ENCODE measurements at places on chromosomes 7 and 10.
A peak's percentile ranks its signal among the peaks of the same experiment; 100 is the strongest.

DNA sequence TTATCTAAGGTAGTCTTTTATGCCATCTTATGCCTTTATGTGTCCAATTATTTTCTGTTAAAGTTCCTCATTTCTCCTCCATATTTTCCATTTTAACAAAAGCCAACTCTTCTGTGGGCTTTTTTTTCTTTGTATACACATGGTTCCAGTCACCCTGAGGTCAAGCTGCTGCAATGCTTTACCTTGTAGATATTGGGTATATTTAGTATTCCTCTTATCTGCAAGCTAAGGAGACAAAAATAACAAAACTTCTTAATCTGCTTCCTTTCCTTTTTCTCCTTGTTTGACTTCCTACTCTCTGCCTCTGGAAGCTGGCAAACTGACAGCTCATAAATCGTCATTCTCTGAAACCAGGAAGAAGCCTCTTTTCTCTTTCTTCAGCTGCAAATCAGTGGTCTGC is 885.0 kb upstream of the LRRN3 start:
- DNase-seq = no peak

DNA sequence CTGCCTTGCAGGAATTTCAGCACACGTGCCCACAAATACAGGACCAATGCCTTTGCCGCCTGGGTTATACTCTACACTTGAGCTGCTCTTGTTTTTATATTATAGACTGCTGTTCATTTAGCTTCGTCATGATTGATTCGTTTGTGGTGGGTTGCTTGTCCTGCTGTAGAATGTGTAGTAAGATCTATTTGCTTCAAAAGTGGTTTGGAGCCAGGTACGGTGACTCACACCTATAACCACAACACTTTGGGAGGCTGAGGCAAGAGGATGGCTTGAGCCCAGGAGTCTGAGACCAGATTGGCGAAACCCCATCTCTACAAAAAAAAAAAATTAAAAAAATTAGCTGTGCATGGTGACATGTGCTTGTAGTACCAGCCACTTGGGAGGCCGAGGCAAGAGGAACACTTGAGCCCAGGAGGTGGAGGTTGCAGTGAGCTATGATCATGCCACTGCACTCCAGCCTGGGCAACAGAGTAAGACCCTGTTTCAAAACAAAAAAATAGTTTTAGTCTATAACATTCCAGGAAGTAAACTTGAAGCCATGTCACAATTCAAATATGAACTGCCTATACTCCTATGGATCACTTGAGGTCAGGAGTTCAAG is 9.0 kb upstream of the RHBDD2 start:
- DNase-seq = no peak

GRCh38 chr10:113704637-113705343 is 25.1 kb downstream of the CASP7 start:
- peak; percentile 25 for DNase-seq

DNA sequence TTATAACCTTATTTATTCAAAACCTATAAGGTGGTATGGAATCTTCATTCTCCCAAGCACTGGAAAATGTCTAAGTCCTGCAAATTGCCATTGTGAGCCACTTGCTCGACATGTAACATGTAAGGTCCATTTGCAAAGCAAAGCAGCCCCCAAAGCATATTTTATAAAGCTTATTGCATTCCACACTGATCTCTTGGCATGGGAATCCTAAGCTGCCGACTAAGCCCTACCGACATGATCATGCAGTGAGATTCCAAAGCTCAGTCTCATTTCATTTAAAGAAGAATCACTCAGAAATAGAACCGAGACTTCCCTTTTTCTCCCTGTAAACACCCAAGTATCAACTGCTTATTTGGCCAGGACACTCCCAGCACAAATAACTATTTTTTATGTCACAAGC is 333.4 kb upstream of the MYO3A start:
- DNase-seq = no peak

DNA sequence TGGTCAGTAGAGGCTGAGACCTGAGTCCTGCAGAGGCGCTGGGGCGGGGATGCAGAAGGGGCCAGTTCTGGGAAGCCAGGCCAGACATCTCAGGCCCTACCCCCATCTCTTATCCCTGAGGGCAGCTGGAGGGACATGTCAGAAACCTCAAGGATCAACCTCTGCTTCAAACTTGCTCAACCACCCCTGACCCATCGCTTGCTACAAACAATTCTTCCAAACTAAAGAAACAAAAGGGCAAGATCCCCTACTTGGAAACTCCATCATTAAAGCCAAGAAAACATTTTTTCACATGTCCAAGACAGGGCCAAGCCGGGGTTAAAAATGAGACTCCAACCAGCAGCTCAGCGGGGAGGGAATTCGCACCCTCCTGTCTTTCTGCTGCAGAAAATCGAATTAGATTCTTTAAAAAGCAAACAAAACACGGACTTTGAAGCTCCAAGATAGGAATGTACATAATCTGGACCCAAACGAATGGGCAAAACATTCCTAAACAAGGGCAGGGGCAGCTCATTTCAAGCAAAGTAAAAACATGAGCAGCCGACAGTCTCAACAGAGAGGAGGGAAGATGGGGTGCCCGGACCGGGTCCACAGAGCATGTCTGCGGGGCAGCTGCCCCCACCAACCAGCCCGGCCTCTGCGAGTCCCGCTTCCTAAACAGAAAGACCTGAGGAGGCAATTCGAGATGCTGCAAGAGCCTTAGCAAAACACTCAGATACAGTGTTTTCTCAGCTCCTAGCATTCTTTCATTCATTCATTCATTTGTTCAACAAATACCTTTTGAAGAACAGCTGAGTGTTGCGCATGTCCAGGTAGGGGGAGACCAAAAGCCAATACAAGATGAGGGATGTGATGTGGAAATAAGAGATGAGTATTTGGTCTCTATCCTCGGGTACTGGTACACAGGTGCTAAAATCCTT is 44.8 kb downstream of the CHST15 start:
- no peak for DNase-seq

GRCh38 chr7:121267612-121268011 is 61.2 kb upstream of the WNT16 start:
- DNase-seq = no peak

DNA sequence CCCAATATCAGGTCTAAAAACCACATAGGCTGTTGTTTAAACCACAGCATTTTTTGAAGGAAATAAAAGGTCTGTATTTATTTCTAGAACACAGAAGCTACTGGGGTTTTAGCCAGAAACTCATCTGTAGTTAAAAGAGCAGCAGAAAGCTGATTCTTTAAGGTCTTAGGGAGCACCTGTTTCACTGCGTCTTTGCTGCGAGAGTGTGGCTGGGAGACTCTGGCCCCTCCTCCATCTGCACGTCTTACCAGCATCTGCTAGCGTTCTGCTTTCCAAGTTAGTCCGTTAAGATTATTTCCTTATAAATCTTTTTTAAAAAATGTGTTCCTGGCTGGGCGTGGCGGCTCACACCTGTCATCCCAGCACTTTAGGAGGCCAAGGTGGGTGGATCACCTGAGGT is 95.9 kb downstream of the ADARB2 start:
- no peak for DNase-seq

GRCh38 chr10:4595719-4596319 is 230.2 kb upstream of the AKR1E2 start:
- DNase-seq = no peak

GRCh38 chr10:109374215-109374614 is 549.1 kb downstream of the XPNPEP1 start:
- no peak for DNase-seq

- no peak for DNase-seq
Observed at GRCh38 chr10:69047111-69047832, 40.6 kb upstream of the SRGN start.

GRCh38 chr10:122282909-122283308 is 11.8 kb downstream of the BTBD16 start:
- DNase-seq = no peak

GRCh38 chr10:122514045-122514840 is 46.3 kb upstream of the DMBT1 start:
- no peak for DNase-seq

DNA sequence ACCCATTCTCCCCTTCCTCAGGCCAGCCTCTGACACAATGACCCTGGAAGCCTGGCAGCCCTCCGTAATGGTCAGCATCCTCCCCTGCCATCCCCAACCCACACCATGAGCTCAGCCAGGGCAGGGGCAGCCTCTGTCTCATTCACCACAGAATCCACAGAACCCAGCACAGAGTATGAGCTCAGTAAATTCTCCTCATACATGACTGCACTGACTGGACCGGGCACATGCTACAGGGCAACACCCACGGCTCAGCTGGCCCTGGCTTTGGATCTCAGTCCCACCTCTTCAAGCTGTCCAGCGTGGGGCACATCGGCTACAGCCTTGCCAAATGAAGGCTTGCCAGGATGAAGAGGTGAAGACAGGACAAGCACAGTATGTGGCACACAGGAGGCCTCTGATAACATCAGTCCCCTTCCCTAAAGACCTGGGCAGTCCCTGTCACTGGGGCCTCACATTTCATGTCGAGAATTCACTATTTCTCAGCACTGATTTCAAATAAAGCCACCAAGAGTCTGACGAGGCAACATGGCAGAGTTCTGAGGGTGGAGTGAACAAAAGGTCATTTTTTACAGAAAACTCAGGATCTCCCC is 7.9 kb downstream of the GPRIN2 start:
- no peak for DNase-seq

- no peak for DNase-seq
Observed at GRCh38 chr7:365593-365992, 75.6 kb downstream of the FOXL3 start.

GRCh38 chr10:78264361-78264760 is 230.7 kb downstream of the RPS24 start:
- DNase-seq = no peak

DNA sequence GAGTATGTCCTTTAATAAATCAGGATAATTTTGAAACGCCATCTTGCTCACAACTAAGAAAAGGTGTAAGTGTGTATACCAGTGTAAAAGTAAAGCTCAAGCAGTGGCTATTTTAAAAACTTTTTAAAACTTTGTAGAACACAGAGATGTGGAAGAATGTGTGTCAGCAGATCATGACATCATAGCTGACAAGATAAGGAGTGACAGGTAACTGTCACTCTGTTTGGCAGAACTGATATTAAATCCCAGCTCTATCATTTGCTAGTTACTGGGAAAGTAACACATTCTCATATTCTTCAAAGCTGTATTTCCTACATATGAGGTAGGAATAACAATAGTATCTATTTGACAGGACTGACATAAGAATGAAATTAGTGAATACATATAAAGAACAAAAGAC is 63.9 kb upstream of the RNF148 start:
- DNase-seq = no peak

DNA sequence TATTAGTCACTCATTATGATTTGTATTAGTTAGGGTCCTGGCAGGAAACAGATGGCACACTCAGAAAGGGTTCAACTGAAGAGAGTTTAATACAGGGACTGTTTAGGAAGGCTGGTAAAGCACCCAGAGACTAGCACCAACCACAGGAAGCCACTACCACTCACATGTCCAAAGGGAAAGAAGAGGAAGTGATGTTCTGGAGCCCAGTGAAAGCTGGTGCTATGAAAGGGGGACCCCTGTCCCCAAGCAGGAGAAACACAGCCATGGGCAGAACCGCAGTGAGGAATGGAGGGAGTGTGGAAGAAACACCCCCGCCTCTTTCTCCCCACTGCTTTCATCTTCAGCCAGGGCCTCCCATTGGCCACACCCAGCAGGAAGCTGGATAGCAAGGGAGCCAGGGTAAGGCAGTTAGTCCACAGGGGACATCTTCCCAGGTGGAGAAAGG is 3.2 kb upstream of the VSIR start:
- no peak for DNase-seq

DNA sequence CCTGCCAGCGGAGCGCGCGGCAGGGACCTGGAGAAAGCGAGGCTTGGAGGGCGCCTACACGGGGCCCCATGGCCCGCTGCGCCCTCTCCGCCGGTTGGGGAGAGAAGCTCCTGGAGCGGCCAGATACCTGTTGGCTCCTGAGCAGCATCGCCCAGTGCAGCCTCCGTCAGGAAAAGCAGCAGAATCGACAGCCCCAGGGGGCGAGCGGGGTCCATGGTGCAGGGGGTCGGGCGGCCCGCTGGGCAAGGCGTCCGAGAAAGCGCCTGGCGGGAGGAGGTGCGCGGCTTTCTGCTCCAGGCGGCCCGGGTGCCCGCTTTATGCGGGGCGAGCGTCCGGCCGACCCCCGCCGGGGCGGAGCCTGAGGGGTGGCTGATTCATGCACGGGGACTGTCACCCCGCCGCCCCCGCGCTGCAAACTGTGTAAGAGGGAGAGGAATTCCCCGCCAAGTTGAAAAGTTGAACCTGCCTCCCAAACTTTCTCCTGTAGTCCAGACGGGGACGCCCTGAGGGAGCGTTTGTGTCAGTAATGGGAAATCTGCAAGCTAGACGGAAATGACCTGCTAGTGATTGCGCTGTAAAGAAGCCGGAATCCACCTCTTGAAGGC is at the start of gene TFPI2:
TSS of gene TFPI2 (minus strand) at position 290 of the 605 bp plus-strand sequence. CDS start at position 215, 75 bp downstream.
- no peak for DNase-seq

DNA sequence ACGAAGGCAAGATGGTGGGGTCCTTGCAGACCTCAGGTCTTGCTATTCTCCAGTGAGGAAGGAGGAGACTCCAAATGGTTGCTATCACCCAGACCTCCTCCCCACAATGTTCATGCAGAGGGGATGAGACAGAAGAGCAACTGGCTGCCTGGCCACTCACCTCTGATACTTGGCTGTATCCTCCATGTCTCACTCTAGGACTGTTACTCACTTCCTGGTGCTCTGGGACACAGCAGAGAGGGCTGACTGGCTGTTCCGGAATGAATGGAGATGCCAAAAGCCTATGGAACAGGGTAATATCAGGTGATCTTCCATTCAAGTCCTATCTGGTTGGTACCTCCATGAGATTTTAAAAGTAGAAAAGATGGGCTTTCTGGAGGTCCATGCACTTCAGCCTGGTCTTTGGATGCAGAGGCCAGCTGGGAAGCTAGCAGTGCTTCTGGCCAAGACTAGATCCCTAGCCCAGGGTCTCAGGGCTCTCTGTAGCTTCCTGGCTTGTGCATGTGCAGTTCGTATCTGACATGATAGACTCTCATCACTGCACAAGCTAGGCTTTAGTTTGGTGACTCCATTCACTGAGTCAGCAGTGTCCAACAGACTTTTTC is 27.0 kb upstream of the ABI1 start:
- DNase-seq = no peak

GRCh38 chr7:11175887-11176286 is 202.2 kb downstream of the PHF14 start:
- no peak for DNase-seq

- no peak for DNase-seq
Observed at GRCh38 chr7:29355388-29355787, 160.8 kb downstream of the CHN2 start.

DNA sequence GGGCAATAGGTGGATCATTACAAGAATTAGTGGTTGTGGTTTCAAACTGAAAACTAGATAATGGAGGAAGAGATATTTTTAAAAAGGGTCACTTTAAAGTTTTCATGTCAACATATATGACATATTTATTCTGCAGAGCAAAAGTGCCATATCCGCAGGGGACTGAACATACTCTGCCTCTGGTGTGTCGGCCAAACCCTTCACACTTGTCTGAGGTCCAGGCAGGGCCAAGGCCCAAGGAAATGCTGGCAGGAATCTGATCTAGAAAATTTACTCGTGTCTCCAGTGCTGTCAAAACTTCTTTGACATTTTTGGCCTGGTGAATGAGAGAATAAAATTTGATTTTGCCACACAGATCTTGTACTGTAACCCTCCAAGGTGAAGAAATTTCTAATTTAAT is 562.3 kb downstream of the CCSER2 start:
- no peak for DNase-seq

GRCh38 chr10:6175329-6176055 is 27.2 kb upstream of the PFKFB3 start:
- no peak for DNase-seq

GRCh38 chr10:6228647-6229046 is 25.9 kb downstream of the PFKFB3 start:
- no peak for DNase-seq

GRCh38 chr7:1175967-1176851 is 16.2 kb upstream of the ZFAND2A start:
- DNase-seq = peak; percentile 77

GRCh38 chr7:102046373-102047117 is 229.1 kb downstream of the CUX1 start:
- DNase-seq = no peak
